Stromal cell of bone marrow (primary cell): ENCODE measurements at places on chromosomes 12 and 14.

DNA sequence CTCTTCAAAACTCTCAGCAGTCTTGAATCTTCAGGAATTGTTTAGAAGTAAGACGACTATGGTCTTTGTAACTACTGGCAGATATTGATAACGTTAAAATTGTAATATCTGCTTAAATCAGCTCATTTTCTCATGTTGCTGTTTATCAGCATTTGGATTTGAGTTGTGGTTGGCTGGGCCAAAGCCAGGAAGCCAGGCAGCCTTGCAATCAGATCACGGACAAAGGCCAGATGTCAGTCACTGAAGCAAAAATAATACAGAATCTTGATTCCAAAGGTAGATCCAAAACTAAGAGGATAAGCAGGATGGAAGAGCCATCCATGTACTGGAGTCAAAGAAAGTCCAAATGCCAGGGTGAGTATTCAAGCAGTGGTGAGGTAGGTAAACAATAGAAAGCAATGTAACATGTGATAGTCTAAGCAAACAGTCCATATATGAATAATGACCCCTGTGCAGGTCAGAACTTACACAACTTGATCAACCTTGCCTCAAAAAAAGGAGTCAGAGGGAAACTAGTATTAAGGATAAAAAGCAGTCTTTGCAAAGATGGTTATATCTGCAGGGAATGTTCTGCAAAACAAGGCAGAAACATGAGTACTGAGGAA, 95.8 kb upstream of the RAP1B start:
- DNase-seq = no peak

DNA sequence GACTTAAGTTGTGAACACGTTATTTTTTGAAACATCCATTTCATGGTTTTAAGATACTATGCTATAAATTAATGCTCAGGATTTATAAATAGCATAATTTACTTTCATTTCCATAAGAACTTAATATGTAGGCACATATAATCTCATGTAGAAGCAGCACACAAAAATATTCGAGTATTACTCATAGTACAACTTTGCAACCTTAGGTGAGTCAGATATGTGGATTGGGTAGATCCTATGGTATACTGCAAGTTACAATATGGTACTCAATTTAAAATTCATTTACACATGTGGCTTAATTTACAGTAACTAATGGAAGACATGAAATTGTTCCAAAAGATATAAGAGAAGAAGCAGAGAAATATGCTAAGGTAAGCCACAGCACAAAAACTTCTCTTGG, 26.0 kb downstream of the PSMA3 start:
- DNase-seq = no peak

DNA sequence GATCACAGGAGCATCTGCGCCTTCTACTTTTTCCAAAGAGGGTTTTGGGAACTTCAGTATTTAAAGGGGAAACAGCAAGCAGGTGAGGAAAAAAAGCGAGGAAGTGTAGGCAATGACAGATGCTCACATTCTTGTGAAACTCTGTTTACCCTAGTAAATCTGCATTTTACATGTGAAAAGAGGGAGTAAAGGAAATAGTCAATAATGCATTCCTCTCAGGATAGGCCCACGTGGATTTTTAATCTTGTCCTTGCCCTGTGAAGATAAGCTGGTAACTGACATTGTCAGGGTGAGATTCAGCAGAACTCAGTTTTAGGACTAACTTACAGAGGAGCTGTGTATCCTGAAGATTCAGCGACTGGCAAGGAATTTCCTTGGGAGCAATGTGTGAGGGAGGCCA, 1119.2 kb upstream of the TMEM132C start:
- DNase-seq = no peak

- DNase-seq = no peak
These were observed 96.2 kb upstream of the MED13L start for GRCh38 chr12:116373572-116374206.

DNA sequence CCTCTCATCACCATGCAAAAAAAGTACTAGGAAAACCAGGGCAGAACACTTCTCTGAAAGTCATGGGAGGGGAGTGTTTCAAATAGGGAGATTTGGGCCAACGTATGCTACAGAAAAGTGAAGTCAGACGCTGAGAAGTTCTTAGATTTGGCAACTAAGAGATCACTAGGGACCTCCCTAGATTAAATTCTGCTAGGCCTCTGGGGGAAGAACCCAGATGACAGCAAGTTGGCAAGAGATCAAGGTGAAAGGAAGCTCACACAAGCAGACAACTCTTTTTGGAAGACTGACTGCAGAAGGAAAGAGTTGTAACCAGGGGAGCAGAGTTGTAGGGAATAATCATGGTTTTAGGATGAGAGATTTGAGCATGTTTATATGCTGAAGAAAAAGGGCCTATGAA, 20.7 kb downstream of the IQSEC3 start:
- DNase-seq = no peak
